ENCODE measurements at places on chromosomes 16 and 17. TPM values are rescaled to one million over a fixed set of nuclear protein-coding genes. Genes with fewer than 3 reads are reported as not detected.

PMM2 gene
- 35.2 TPM for total RNA-seq

KDM8 gene
- 3.9 TPM for total RNA-seq

KRTAP4-3 gene
- total RNA-seq, result not detected

CACNG1 gene
- total RNA-seq, result not detected

USB1 gene
- 26.3 TPM for total RNA-seq

HS3ST3B1 gene
- 2.5 TPM for total RNA-seq

DLX3 gene
- 4.0 TPM for total RNA-seq

WDR90 gene
- 17.9 TPM for total RNA-seq

CA5A gene
- not detected for total RNA-seq

PSKH1 gene
- 15.5 TPM for total RNA-seq

PIK3R6 gene
- total RNA-seq, result 0.16 TPM

ANKRD40CL gene
- total RNA-seq, result not detected

MT1H gene
- 5.0 TPM for total RNA-seq

PSMC5 gene
- total RNA-seq, result 102 TPM

NT5M gene
- 0.64 TPM for total RNA-seq

BLTP2 gene
- total RNA-seq, result 67.9 TPM

AKTIP gene
- total RNA-seq, result 34.6 TPM

OR1F1 gene
- total RNA-seq, result not detected

GFOD2 gene
- 25.4 TPM for total RNA-seq

CACNG3 gene
- not detected for total RNA-seq
